Spinal cord (tissue), 10 donors: ENCODE measurements at places on chromosomes 3 and 15.

- H3K4me1 ChIP-seq, result peaks cover 13% of the 10 kb centered on the region
- DNase-seq, result no peak
- H3K27me3 ChIP-seq, result peaks cover 3% of the 10 kb centered on the region
- H3K27ac ChIP-seq, result no peak overlapping the region
- peak overlapping the region; percentile 73 for H3K4me3 ChIP-seq
Observed at GRCh38 chr3:146249921-146250320, 984 bp downstream of the PLSCR4 start.

DNA sequence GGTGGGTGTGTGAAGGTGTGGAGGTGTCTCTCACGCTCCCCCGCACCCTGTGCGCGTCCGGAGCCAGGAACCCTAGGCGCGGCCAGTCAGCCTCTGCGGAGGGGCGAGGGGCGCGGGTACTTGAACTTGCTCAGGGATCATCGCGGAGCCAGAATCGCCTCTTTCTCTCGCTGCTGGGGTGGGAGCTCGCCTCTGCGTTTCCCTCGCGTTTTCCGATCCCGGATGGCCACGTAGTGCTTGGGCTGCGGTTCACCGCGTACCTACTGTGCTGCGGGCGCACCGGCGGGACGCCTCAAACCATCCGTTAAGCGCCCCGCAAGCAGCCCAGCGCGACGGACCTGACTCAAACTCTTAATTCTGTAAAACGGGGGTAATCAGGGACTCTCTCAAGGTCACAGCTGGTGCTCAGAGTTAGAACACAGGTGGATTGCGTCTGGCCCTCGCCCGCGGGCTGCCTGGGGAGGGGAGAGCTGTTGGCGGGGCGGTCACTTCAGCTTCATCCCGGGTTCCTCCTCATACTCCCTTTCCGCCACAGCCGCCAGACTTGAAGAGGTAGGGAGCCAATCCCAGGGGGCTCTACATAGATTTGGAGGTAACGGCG is 686 bp downstream of the MYRIP start:
- peaks cover 21% of the 10 kb centered on the region for H3K4me1 ChIP-seq
- H3K27me3 ChIP-seq, result peaks cover 30% of the 10 kb centered on the region
- H3K27ac ChIP-seq, result peak overlapping the region; percentile 36

DNA sequence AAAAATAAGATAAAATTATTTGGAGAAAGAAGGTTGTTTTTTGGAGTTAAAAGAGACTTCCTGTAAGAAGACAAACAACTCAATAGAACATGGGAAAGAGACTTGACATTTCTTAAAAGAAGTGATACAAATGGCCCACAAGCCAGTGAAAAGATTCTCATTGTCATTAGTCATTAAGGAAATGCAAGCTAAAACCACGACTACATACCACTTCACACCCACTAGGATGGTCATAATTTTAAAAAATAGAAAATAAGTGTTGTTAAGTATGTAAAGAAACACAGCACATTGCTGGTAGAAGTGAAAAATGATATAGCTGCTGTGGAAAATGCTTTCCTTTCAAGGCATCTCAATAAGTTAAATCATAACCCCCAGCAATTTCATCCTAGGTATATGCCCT is 44.4 kb upstream of the GK5 start:
- no peaks in the 10 kb centered on the region for H3K4me1 ChIP-seq
- no peaks in the 10 kb centered on the region for H3K27me3 ChIP-seq
- no peak overlapping the region for H3K4me3 ChIP-seq
- no peak for DNase-seq

DNA sequence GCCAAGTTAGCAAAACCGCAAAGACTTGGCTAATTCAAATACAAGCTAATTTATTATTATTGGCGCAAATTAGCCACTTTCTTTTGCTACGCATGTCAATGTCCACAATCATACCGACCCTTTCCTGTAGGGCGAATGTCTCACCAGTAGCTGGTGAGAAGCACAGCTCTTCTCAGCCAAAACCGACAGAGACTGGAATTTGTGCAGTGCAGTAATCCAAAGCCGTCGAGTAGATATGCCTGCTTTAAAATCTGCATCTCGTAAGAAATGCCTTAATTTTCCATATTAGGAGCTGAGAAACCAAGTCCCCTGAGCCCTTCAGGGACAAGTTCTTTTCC is 614 bp upstream of the MINDY2 start:
- H3K27ac ChIP-seq, result peak overlapping the region; percentile 99
- DNase-seq, result no peak
- H3K27me3 ChIP-seq, result no peaks in the 10 kb centered on the region
- peak overlapping the region; percentile 89 for H3K4me3 ChIP-seq
- no peaks in the 10 kb centered on the region for H3K36me3 ChIP-seq

DNA sequence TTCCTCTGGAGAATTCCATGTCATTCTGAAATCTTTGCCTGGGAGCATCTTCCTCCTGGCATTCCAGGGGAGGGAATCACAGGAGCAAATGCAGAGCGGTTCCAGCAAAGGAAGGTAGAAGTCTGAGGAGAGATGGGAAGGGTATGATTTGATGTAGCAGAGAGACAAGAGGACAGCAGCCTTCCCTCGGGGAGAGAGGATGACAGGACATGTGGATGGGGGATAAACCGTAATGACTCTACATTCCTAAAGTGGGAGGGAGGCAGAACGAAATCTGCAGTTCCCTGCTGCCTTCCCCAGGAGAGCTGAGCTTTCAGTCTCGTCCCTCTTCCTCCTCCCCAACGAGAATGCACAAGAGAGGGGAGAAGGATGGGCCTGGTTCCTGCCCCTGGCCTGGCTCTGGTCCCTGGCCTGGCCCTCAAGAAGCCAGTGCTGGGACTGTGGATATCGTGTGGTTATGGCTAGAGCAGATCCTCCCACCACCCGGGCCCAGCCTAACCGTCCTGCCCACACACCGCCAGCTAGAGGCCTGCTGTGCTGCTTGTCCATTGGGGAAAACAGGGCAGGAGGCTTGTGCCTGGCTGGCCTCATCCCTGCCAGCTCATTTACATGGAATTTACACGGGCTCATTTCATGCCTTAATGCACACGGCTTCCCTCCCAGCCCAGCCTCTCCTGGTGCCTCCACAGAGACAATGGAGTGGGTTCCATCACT is 26.6 kb downstream of the SEMA7A start:
- H3K27ac ChIP-seq, result no peak overlapping the region
- peaks cover 51% of the 10 kb centered on the region for H3K4me1 ChIP-seq
- no peaks in the 10 kb centered on the region for H3K27me3 ChIP-seq
- peaks cover 28% of the 10 kb centered on the region for H3K36me3 ChIP-seq
- no peak overlapping the region for H3K4me3 ChIP-seq

DNA sequence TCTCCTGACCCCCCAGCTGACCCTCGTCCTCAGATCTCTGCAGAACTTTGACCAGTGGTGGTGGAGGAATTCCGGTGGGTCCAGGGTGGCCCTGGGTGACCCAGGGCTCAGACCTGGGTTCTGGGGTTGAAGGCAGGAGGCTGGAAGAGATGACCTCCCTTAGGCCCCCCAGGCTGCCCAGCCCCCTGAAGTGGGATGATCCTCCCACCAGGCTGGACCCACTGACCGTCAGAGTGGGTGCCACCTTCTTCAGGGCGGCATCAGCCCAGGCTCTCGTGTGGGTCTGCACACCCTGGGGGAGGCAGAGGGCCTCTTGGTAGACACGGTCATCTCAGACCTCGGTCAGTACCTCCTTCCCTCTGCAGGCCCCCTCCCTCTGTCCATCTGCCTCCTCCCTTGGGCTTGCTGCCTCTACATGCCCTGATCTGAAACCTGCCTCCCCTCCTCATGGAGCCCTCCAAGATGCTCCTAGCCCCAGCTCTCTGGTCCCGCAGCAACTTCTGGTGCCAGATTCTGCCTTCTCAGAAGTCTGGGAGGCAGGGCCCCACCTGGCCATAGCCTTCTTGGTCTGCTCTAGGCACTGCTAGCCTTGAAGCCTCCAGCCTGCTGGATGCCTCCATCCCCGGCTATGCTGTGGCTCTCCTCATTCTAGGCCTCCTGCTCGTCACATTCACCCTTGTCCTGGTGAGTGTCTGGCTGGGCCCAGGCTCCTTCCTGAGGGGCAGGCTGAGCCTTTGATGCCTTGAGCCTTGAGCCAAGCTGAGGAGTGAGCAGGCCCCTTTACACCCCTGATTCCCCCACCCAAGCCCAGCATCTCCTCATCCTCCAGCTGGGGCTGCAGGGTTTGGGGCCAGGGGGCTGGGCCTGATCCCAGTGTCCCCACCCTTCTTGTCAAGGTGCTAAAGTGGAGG is 49.1 kb upstream of the CSPG4 start:
- no peak for DNase-seq
- peaks cover 8% of the 10 kb centered on the region for H3K4me1 ChIP-seq
- H3K36me3 ChIP-seq, result no peaks in the 10 kb centered on the region
- no peak overlapping the region for H3K4me3 ChIP-seq
- H3K27ac ChIP-seq, result no peak overlapping the region

- no peak for DNase-seq
- H3K36me3 ChIP-seq, result no peaks in the 10 kb centered on the region
- H3K4me1 ChIP-seq, result peaks cover 10% of the 10 kb centered on the region
- no peak overlapping the region for H3K27ac ChIP-seq
Observed at GRCh38 chr3:39290255-39290654, 10.4 kb upstream of the CX3CR1 start.

DNA sequence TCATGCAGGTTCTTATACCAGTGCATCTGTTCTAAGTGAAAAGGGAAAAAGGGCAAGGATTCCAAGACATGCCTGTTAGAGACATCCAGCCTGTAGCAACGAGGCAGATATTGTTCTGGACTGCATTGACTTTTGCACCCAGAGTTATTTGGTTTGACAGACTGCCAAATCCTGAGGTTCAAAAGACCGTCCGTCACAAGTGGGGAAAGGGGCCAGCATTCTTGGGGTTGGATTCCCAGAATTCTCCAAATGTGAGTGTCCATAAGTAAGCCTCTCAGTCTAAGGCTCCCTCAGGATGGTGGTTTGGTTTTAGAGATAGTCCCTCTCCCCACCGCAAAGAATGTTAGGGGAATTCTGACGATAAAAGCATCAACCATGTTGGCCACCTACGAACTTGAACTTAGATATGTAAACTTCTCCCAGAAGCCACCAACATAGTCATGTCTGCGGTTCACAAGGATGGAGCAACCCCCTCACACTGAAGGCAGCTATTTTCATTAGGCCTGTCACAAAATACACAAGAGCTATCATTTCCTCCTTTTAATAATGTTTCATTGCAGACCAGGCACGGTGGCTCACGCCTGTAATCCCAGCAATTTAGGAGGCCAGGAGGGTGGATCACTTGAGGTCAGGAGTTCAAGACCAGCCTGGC is 13.6 kb upstream of the LACTB start:
- H3K4me1 ChIP-seq, result no peaks in the 10 kb centered on the region
- H3K27ac ChIP-seq, result peak overlapping the region; percentile 51
- H3K36me3 ChIP-seq, result no peaks in the 10 kb centered on the region
- no peak overlapping the region for H3K4me3 ChIP-seq
- peak; percentile 61 for DNase-seq

GRCh38 chr3:182808041-182808770 is 14.9 kb downstream of the ATP11B start:
- H3K4me3 ChIP-seq, result no peak overlapping the region
- no peaks in the 10 kb centered on the region for H3K36me3 ChIP-seq
- H3K27ac ChIP-seq, result no peak overlapping the region
- no peaks in the 10 kb centered on the region for H3K27me3 ChIP-seq
- no peaks in the 10 kb centered on the region for H3K4me1 ChIP-seq

DNA sequence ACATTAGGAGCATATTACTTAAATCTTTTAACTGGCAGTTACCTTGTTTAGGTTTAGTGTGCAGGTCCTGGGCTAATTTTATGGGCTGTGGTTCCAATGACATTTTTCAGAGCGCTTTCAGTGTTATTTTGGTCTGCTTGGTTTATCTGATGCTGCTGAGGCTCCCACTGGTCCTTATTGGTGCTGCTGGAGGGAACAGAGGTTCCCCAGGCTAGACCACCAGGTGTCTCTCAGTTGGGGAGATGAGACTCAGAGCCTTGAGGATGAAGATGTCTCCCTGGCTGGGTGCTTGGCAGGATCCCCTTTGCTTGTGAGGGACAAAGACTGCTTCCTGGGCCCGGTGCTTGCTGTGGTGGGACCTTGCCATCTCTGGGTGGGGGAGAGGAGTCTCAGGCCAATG is 28.3 kb upstream of the TASOR start:
- H3K4me3 ChIP-seq, result no peak overlapping the region
- no peak overlapping the region for H3K27ac ChIP-seq
- no peak for DNase-seq
- H3K4me1 ChIP-seq, result no peaks in the 10 kb centered on the region
- no peaks in the 10 kb centered on the region for H3K36me3 ChIP-seq

GRCh38 chr15:43169888-43170287 is 15.3 kb upstream of the CCNDBP1 start:
- H3K36me3 ChIP-seq, result peaks cover 15% of the 10 kb centered on the region
- H3K4me3 ChIP-seq, result no peak overlapping the region
- H3K27me3 ChIP-seq, result no peaks in the 10 kb centered on the region
- no peak overlapping the region for H3K27ac ChIP-seq

- H3K4me1 ChIP-seq, result peaks cover 35% of the 10 kb centered on the region
- no peaks in the 10 kb centered on the region for H3K27me3 ChIP-seq
- no peak overlapping the region for H3K4me3 ChIP-seq
- no peak overlapping the region for H3K27ac ChIP-seq
- no peaks in the 10 kb centered on the region for H3K36me3 ChIP-seq
- DNase-seq, result no peak
Observed at GRCh38 chr3:184676927-184677326, 34.9 kb downstream of the MAGEF1 start.

GRCh38 chr15:88835646-88836045 is 32.4 kb downstream of the ACAN start:
- DNase-seq, result no peak
- H3K27ac ChIP-seq, result no peak overlapping the region
- no peak overlapping the region for H3K4me3 ChIP-seq
- peaks cover 36% of the 10 kb centered on the region for H3K4me1 ChIP-seq
- H3K36me3 ChIP-seq, result peaks cover 4% of the 10 kb centered on the region
- H3K27me3 ChIP-seq, result no peaks in the 10 kb centered on the region

DNA sequence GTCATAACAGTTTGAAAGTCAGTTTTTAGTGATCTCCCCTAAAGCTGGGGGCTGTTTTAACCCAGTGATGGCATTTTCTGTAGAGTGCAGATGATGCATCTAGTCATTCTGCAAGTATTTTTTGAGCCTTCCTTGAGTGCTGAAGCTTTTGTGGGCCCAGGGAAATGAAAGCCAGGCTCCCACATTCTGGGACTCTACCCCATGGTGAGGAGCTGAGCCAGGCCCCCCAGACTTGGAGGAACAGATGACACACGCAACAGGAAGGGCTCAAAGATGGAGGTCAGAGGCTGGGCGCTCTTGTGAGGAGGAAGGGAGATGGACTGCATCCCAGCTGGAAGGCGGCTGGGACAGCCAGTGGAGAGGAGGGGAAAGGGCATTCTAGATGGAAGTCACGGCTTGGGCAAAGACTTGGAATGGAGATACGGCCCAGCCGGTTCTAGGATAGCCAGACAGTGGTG is 40.8 kb downstream of the MRAS start:
- H3K36me3 ChIP-seq, result no peaks in the 10 kb centered on the region
- no peak overlapping the region for H3K4me3 ChIP-seq
- H3K27me3 ChIP-seq, result no peaks in the 10 kb centered on the region
- no peak for DNase-seq
